ENCODE measurements at places on chromosomes 5 and 9.
A peak's percentile ranks its signal among the peaks of the same experiment; 100 is the strongest.

DNA sequence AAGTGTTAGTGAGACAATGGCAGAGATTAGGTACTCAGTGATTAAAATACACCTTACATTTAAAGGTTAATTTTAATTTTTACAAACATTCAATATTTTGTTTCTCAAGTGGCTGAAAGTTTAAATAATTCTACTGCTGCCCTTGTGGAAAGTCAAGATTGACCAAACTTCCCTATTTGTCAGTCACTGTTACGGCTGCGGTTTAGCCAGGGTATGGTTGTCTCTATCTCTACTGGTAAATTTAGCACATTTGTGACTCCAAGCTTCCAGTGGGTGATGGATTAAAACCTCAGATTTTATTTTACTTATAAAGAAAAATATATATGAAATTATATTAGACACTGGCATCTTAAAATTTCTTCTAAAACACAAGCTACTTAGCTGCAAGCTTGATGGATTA is 368.4 kb downstream of the CDH18 start:
- no peak for DNase-seq

GRCh38 chr5:81065492-81065891 is 105.3 kb downstream of the RASGRF2 start:
- DNase-seq: no peak

GRCh38 chr5:68739752-68740151 is 354.1 kb upstream of the SLC30A5 start:
- no peak for DNase-seq

GRCh38 chr5:59079622-59080620 is 497.0 kb downstream of the RAB3C start:
- no peak for DNase-seq

GRCh38 chr5:11076945-11077613 is 316.0 kb upstream of the DAP start:
- no peak for DNase-seq

DNA sequence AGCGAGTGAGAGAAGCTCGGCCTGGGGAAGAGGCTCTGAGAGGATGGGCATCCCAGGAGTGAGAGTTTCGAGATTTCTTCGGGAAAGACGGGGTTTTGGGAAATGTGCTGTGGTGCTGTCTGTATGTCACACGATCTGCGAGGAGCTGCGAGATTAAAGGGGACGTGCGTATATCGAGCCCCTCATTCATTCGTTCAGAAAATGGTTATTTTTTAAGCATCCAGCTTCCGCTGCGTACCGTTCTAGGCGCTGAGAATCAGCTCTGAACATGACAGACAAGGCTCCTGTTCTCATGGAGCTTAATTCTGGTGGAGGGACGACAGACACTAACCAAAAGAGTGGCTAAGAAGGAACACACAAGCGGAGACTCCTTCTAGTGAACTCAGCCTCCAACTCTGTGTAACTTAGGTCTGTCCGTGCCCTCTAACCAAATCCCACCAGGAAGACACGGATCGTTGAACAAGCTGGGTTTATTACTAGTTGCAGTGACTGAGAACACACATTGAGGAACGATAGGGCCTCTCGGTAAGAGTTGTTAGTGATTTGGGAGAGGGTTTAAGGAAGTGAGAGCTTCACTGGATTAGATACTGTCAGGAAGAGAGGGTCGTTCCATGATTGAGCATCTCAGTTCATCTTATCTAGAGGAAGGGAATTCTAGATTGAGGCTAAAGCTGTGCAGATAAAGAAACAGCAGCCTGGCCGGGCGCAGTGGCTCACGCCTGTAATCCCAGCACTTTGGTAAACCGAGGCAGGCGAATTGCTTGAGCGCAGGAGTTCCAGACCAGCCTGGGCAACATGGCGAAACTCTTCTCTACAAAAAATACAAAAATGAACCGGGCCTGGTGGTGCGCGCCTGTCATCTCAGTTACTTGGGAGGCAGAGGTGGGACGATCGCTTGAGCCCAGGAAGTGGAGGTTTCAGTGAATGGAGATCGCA is 1.0 kb upstream of the FBXW11 start:
- DNase-seq: peak; percentile 25

- DNase-seq: no peak
Observed at GRCh38 chr9:74528207-74528606, 31.1 kb downstream of the RORB start.

GRCh38 chr9:99385814-99386279 is 163.8 kb downstream of the SEC61B start:
- DNase-seq: no peak

DNA sequence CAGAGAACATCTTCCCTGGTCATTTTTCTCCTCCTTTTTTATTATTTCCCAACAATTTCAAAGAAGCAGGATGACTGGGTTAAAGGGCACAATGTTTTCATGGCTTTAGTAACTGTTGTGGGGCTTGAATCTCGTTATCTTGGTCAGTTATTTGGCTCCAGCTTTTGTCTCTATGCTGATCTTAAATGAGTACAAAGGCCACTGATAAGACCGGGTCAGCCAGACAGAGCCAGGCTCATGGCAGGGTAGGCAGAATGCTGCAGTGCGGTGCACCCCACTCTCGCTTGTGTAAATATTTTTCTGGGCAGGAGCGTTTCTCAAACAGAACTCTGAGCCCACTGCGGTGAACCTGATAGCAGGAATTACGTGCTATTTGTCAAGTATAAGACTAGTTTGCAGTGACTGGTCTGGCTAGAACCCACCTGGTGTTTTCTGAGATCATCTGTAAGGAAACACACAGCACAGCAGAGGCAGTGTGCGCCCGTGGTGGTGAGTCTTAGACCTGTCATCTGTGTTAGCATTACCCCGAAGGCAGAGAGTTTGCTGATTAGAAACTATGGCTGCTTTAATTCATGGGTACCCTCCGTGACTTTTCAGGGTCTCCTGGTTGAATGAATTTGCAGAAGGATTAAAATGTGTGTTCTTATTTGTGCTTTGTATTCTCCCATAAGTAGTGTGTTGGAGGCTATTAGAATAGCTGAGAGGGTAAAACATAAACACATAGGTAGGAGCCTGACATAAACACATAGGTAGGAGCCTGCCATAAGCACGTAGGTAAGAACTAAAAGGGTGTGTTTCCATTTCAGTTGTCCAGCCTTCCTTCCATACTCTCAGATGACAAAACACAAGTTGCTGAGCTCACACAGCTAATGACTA is 158.6 kb upstream of the DMRT1 start:
- DNase-seq: no peak

- DNase-seq: no peak
Observed at GRCh38 chr9:114289571-114290481, 33.1 kb upstream of the ORM1 start.

DNA sequence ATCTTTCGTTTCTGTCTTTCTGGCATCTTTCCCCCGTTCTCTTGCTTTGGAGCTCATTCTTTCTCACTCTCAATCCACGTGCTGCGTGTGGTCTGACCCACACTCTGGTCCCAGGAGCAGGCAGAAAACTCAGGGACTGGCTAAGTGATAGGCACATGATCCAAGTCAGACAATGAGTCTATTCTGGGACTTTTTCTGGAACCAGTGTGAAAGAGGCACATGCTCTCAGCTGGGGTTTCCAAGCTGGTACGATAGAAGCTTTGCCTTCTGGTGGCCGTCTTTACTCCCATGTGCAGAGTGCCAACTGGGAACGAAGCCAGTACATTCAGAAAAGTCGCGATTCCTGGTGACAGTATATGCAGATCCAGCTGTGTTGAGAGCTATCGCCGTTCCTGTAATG is 94.4 kb downstream of the PDZD2 start:
- no peak for DNase-seq

DNA sequence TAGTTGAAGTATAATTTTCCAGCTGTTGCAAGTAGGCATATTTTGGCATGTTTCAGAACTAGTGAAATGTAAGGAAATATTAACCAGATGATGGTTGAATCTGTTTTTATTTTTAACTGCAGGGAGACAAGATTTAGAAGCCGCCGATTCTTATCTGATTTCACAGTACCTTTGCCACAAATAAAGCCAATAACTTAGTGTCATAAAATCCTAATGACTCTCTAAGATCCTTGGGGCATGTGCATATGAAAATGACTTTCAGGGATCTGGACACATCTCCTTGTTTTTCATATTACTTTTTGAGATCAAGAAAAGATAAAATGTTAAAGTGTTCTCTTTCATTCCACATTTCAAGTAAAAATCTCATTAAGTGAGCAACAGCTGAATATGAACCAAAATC is 125.8 kb upstream of the CNTLN start:
- DNase-seq: no peak

GRCh38 chr5:83921666-83922193 is 201.1 kb upstream of the HAPLN1 start:
- no peak for DNase-seq

- DNase-seq: no peak
Observed at GRCh38 chr5:31397926-31398557, 133.9 kb downstream of the DROSHA start.

GRCh38 chr5:44574678-44575077 is 185.5 kb upstream of the FGF10 start:
- DNase-seq: no peak

GRCh38 chr5:173730632-173731298 is 114.3 kb upstream of the BOD1 start:
- DNase-seq: no peak

DNA sequence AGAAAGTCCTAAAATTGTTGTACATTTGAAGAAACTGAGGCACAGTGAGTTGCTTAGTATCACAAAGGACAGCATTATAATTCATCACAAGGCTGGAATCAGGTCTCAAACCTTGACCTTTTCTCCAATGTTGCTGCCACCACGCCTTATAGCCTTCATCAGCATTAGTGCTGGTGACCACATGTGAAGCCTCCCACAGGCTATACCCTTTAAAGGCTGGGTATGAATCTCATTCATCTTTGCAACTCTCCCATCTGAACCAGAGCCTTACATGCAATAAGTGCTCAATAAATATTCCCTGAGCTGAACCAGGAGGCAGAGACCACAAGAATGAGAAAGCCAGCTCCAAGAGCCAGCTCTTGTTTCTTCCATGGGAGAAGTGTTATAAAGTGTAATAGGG is 104.7 kb downstream of the SPOCK1 start:
- no peak for DNase-seq

GRCh38 chr5:5755888-5756287 is 333.4 kb downstream of the ICE1 start:
- no peak for DNase-seq

- DNase-seq: peak; percentile 65
Observed at GRCh38 chr9:125558453-125559092, 148.4 kb downstream of the MAPKAP1 start.

DNA sequence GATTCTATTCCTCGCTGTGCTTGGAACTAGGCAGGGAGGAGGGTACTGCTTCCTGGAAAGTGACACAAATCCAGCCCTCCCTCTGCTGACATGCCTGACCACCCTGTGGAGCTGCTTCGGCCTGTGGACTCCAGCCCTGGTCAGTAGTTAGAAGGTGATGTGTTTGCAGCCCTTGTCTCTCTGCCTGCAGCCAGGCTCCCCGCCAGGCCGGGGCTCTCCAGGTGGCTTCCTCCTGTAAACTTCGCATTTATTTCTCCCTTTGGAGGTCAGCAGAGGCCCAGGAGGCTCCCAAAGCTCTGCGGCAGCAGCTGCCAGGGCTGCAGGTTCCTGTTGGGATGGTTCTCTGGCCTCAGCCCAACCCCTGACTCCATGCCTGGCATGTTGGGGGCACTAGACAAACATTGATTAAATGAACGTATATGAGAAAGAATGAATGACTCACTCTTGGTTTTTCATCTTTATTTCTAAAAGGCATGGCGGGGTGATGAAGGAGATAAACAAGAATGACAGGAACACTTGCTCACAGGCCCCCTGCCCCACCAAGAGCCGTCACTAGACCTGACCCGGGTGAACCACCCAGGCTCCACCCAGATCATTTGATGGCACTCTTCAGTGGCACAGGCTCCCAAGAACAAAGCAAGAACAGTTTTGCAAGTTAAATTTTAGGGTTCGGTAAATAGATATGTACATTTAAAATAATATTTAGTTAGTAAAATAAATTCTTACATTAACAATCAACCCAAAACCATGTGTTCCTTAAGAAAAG is 8.4 kb upstream of the IRX2 start:
- no peak for DNase-seq

- DNase-seq: no peak
Observed at GRCh38 chr5:157659868-157660660, 7.8 kb upstream of the SOX30 start.

- DNase-seq: no peak
Observed at GRCh38 chr5:78781611-78782286, 133.2 kb upstream of the LHFPL2 start.

GRCh38 chr5:160506006-160507004 is 84.7 kb downstream of the PTTG1 start:
- peak; percentile 79 for DNase-seq

- DNase-seq: no peak
Observed at GRCh38 chr9:32863291-32863690, 80.0 kb downstream of the TMEM215 start.

- no peak for DNase-seq
Observed at GRCh38 chr5:135894276-135894675, 1.4 kb downstream of the IL9 start.

- DNase-seq: no peak
Observed at GRCh38 chr9:3936520-3937235, 363.2 kb downstream of the GLIS3 start.

- no peak for DNase-seq
Observed at GRCh38 chr5:173764332-173765028, 123.7 kb upstream of the CPEB4 start.

DNA sequence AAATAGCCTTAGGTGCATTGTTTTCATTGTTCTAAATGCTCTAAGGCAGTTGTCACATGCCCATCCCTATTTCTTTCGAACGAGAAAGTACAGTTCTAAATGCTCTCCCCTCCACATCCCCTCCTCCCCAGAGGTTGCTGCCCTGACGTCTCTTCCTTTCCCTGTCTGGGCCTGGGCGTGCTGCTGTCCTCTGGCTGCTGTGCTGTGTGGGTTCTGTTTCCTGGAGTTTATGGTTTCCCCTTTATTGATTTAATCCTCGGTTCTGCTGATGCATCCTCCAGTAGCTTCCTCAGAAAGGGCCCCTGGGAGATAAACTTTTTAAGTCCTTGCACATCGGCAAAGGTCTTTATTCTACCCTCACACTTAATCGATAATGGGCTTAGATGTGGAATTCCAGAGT is 48.8 kb downstream of the MVB12B start:
- DNase-seq: no peak

- no peak for DNase-seq
Observed at GRCh38 chr9:120465685-120466407, 114.1 kb downstream of the CDK5RAP2 start.

- DNase-seq: no peak
Observed at GRCh38 chr9:14256588-14256987, 57.4 kb downstream of the NFIB start.

- no peak for DNase-seq
Observed at GRCh38 chr9:77952635-77953328, 78.8 kb downstream of the GNAQ start.

- DNase-seq: no peak
Observed at GRCh38 chr5:38669361-38669880, 113.0 kb upstream of the LIFR start.

GRCh38 chr9:504921-505740 is 290.5 kb downstream of the DOCK8 start:
- peak; percentile 21 for DNase-seq
